ENCODE measurements at places on chromosomes 6 and 20.

GRCh38 chr6:68229566-68229965 lies 405.5 kb upstream of the ADGRB3 start:
- DNase-seq: no peak

GRCh38 chr20:64254156-64254555 lies 1.4 kb upstream of the PCMTD2 start:
- DNase-seq: no peak

DNA sequence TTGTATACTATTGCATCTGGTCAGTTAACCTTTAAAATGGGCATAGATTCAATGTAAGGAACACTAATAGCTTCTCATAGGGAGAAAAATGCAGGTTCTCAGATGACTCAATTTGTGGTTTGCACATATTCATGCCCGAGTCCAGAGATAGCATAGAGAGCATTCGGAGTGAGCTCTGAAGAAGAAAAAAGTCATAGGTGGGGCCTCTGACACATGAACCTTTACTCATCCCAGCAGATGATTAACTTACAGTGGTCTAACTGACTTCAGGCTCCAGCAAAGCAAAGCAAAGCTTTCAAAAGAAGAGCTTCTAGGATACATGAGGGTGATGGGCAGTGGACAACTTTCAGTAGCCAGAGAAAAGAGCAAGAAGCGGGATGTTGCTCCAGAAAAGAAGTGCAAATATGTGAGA lies 55.3 kb upstream of the BTN3A2 start:
- DNase-seq: no peak

- DNase-seq: no peak
Observed at GRCh38 chr20:23773127-23773526, 22.4 kb upstream of the CST1 start.

GRCh38 chr6:29925727-29926412 lies 16.5 kb upstream of the HLA-A start:
- DNase-seq: no peak
